ENCODE measurements at places on chromosomes 11 and 22. TPM values are rescaled to one million over a fixed set of nuclear protein-coding genes. Genes with fewer than 3 reads are reported as not detected.
A peak's percentile ranks its signal among the peaks of the same experiment; 100 is the strongest.

DNA sequence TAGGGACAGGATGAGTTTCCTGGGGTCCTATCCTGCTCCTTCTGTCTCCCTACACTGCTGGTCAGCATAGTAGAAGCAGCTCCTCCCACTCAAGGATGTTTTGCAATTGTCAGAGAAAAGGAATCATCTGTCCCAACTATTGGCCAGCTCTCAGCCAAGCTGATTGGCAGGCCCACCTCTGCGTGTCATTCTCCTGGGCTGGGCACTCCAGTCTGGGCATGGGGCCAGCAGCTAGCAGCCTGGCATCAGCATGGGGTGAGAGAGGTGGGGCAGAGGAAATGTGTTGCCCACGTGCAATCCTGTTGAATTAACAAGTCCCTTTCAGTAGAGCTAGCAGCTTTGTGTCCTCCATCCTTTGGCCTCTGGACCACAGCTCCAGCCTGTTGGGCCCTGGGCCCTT is 14.1 kb downstream of the ANKK1 start:
- H3K4me3 ChIP-seq: no peak overlapping the region
- H3K27me3 ChIP-seq: no peaks in the 10 kb centered on the region
- peak; percentile 65 for DNase-seq
- no peak overlapping the region for H3K27ac ChIP-seq

DNA sequence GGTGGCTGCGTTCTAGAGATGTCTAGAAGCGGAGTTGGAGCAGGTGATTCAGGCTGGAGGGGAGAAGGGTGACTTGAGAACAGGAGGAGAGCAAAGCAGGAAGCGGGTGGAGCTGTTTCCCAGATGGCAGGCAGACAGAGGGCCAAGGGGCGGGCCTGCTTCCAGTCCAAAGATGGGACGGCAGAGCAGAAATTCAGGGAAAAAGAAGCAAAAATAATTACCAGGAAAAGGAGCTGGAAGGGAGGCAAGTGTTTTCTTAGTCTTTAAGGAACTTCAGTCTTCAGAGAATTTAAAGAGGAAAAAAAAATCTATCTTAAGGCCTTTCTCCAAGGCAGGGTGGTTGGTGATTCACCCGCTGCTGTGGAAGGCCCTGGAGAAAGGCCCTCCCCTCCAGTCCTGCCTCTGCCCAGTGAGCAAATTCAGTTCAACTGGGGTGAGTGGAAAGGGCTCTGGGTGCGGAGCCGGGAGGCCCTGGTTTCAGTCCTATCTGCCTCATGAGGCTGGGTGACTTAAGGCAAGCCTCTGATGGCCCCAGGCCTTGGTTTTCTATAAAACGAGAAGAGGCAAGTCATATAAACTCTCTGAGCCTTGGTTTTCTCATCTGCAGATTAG is 4.5 kb upstream of the CREB3L1 start:
- no peak overlapping the region for H3K4me3 ChIP-seq
- peak; percentile 82 for DNase-seq
- no peaks in the 10 kb centered on the region for H3K27me3 ChIP-seq
- no peaks in the 10 kb centered on the region for H3K36me3 ChIP-seq
- H3K4me1 ChIP-seq: no peaks in the 10 kb centered on the region

DNA sequence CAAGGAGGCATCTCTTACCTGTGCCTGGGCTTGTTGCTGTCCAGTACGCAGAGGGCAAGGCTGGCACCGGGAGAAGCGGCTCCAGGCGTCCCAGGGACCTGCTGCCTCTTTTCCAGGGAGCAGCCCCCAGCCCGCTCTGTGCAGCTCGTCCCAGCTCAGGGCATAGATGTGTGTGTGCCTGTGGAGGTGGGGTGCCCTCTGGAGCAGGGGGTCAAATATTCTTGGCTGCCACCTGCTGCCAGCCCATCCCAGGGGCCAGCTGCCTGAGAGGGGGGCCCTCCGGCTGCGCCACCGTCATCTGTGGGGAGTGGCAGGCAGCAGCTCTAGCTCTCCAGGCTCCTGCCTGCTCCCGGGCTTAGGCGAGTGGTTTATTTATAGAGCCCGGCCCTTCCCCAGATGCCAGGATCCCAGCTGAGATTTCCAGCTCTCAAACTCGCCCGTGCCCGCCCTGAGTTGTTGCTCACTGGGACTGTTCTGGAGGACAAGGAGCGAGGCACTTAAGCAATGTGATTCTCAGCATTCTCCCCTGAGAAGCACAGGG is 87.5 kb downstream of the RTL6 start:
- no peaks in the 10 kb centered on the region for H3K27me3 ChIP-seq
- peak; percentile 68 for DNase-seq
- H3K4me1 ChIP-seq: no peaks in the 10 kb centered on the region
- H3K36me3 ChIP-seq: no peaks in the 10 kb centered on the region
- no peak overlapping the region for H3K4me3 ChIP-seq

The DRD2 gene
- total RNA-seq: 0.58 TPM

The CREB3L1 gene
- total RNA-seq: 18.4 TPM

- no peaks in the 10 kb centered on the region for H3K36me3 ChIP-seq
- H3K4me3 ChIP-seq: no peak overlapping the region
- H3K4me1 ChIP-seq: no peaks in the 10 kb centered on the region
- no peaks in the 10 kb centered on the region for H3K27me3 ChIP-seq
- DNase-seq: no peak
Measured at GRCh38 chr11:2942447-2942846, 13.2 kb upstream of the PHLDA2 start.

GRCh38 chr11:106105986-106106385 is 28.5 kb downstream of the AASDHPPT start:
- no peak for DNase-seq
- H3K27ac ChIP-seq: no peak overlapping the region
- H3K4me1 ChIP-seq: no peaks in the 10 kb centered on the region
- H3K4me3 ChIP-seq: no peak overlapping the region

The DNAJB13 gene
- total RNA-seq: not detected

The EMID1 gene
- 7.0 TPM for total RNA-seq

The CSRP3 gene
- not detected for total RNA-seq

The BCL2L13 gene
- 39.9 TPM for total RNA-seq

DNA sequence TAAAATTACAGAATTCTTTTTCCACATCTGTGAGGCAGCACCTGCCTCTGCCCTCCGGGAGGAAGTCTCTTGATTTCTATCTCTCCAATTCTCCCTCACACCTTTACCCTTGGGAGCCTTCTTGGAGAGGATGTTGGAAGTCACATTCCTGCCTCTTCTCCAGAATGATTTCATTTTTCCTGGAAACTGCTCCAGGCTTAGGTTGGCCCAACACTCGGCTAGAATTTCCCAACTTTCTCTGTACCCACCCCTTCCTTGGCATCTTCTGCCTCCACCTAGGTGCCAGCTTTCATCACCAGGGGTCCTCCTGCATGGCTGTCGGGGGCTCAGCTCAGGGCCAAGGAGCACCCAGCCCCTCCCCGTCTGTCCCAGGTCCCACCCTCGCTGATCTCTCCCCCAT is 43.2 kb downstream of the SLCO2B1 start:
- no peak overlapping the region for H3K4me3 ChIP-seq
- DNase-seq: no peak
- no peak overlapping the region for H3K27ac ChIP-seq
- no peaks in the 10 kb centered on the region for H3K27me3 ChIP-seq

- H3K27ac ChIP-seq: peak overlapping the region; percentile 87
- no peak for DNase-seq
- H3K36me3 ChIP-seq: no peaks in the 10 kb centered on the region
Measured at GRCh38 chr11:36454941-36455631, 55.0 kb downstream of the TRAF6 start.

The LYVE1 gene
- 179 TPM for total RNA-seq

DNA sequence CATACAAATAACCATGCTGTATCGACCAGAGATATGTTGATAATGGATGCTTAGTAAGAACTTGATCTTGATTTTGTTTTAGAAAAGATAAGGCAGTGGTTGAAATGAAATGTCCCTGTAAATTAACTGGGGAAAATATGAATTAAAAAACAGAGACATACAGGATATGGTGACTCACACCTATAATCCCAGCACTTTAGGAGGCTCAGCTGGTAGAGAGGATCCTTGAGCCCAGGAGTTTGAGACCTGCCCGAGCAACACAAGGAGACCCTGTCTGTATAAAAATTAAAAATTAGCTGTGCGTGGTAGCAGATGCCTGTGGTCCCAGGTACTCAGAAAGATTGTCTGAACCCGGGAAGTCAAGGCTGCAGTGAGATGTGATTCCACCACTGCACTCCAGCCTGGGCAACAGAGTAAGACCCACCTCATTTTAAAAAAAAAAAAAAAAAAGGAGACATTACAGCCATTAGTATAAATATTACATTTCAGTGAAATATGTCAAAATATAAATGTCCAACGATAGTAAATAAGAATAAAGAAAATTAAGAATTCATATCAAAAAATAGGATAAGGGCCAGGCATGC is 4.6 kb downstream of the PICALM start:
- H3K36me3 ChIP-seq: no peaks in the 10 kb centered on the region
- H3K27me3 ChIP-seq: no peaks in the 10 kb centered on the region
- H3K27ac ChIP-seq: no peak overlapping the region
- H3K4me3 ChIP-seq: no peak overlapping the region
- peaks cover 4% of the 10 kb centered on the region for H3K4me1 ChIP-seq

GRCh38 chr11:11550534-11550933 is 71.3 kb downstream of the GALNT18 start:
- DNase-seq: no peak
- H3K4me1 ChIP-seq: no peaks in the 10 kb centered on the region
- no peak overlapping the region for H3K4me3 ChIP-seq

DNA sequence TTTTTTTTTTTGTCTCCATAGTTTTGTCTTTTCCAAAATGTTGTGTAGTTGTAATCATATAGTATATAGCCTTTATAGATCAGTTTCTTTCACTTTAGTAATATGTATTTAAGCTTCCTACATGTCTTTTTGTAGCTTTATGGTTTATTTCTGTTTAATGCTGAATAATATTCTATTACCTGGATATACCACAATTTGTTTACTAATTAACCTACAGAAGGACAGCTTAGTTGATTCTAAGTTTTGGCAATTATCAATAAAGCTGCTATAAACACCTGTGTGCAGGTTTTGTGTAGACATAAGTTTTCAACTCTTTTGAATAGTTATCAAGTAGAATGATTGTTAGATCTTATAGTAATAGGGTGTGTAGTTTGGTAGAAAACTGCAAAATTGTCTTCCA is 130.3 kb upstream of the CARD18 start:
- DNase-seq: no peak
- no peaks in the 10 kb centered on the region for H3K4me1 ChIP-seq
- H3K27me3 ChIP-seq: no peaks in the 10 kb centered on the region

DNA sequence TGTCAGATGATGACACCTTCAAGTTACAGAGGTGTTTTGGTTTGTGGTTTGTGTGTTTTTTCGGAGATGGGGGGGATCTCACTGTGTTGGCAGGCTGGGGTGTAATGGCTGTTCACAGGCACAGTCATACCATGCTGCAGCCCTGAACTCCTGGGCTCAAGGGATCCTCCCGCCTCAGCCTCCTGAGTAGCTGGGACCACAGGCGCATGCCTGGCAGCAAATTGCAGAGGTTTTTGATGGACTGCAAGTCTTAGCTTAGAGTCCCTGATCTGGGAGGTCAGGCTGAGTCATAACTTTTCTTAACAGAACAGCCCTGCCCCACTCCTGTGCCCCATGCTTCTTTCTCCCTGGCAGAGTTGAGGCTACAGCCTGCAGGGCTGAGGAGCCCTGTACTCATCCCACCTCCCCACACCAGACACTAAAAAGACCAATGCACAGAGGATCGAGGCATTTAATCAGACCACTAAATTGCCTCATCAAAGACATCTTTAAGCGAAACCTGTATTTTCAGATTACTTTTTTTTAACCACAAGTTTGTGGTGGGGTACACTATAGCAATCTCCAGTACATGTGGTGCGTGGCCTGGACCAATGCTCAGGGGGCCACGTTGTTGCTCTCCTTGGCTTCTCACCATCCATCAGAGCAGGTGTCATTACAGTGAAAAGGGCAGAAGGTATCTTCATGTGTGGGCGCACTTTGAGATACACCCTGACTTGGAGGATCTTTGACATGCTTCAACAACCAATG is 17.1 kb upstream of the ADORA2A start:
- no peaks in the 10 kb centered on the region for H3K27me3 ChIP-seq
- no peak overlapping the region for H3K27ac ChIP-seq
- no peaks in the 10 kb centered on the region for H3K36me3 ChIP-seq
- H3K4me1 ChIP-seq: no peaks in the 10 kb centered on the region

DNA sequence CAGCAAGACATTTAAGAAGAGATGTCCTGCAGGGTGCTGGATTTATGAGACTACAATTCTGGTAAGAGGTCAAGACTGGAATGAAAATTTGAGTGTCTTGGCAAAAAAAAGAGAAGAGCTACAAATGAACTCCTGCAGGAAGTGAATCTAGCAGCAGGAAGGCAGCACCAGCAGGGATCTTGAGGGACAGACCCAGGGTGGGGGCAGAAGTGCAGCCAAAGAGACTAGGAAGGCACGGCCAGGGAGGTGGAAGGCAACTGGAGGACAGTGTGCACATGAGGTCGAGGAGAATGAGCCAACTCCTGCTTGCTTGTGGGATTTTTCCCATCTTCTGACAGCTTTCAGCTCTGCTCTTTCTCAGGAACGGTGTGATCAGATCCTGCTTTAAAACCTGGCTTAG is 263.2 kb downstream of the BUD13 start:
- no peaks in the 10 kb centered on the region for H3K36me3 ChIP-seq
- no peak overlapping the region for H3K4me3 ChIP-seq
- DNase-seq: no peak
- no peak overlapping the region for H3K27ac ChIP-seq
- H3K27me3 ChIP-seq: no peaks in the 10 kb centered on the region
- H3K4me1 ChIP-seq: no peaks in the 10 kb centered on the region

- DNase-seq: no peak
- no peaks in the 10 kb centered on the region for H3K27me3 ChIP-seq
Measured at GRCh38 chr22:26587991-26588613, 1.8 kb downstream of the TPST2 start.

The LIF gene
- 4.5 TPM for total RNA-seq

The TRIM49 gene
- not detected for total RNA-seq

- no peaks in the 10 kb centered on the region for H3K4me1 ChIP-seq
- no peak overlapping the region for H3K27ac ChIP-seq
- no peak overlapping the region for H3K4me3 ChIP-seq
- H3K36me3 ChIP-seq: no peaks in the 10 kb centered on the region
- no peaks in the 10 kb centered on the region for H3K27me3 ChIP-seq
Measured at GRCh38 chr11:16873289-16873688, 134.8 kb downstream of the C11orf58 start.

DNA sequence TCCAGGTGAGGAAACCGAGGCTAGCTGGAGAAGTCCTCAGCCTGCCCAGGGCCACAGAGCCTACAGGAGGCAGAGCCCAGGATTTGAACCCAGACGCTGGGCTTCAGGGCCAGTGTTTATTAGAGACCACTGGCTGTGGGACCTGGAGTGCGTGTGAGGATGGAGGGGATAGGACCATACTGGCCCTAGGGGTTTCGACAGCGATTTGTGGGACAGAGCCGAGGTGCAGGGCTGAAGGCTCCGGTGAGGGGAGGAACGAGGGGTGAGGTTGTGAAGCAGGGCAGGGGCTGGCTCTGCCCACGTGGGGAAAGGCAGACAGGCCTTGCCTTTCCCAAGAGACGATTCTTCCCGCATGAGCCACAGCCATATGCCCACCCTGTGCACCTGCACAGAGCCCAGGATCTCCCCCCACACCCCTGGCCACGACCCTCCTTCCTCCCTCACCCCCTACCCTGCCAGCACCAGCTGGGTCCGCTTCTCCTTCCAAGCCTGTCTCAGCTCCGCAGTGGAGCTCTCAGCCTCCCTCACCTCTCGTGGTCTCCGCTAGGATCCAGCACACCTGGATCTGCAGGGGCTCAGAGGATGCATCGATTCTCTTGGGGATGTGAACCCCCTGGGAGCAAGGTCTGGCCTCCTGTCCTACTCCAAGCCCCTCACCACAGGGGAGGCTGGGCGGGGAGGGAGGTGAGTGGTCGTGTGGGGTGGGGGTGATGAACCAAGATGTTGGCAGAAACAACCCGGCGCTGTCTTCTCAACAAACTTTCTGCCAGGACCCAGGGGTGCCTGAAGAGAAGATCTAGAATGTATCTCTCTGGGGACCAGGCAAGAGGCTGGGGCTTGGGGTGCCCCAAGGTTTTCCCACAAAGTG is 58.4 kb downstream of the RTL6 start:
- no peaks in the 10 kb centered on the region for H3K4me1 ChIP-seq
- H3K27ac ChIP-seq: no peak overlapping the region
- H3K27me3 ChIP-seq: no peaks in the 10 kb centered on the region
- DNase-seq: no peak
